Activated gamma-delta T cell treated with Interleukin-2 at 50 U/mL for 16 hours (primary cell): ENCODE measurements at places on chromosomes 6 and 20.

- no peak for DNase-seq
Measured at GRCh38 chr6:21967056-21967974, 329.5 kb downstream of the PRL start.

DNA sequence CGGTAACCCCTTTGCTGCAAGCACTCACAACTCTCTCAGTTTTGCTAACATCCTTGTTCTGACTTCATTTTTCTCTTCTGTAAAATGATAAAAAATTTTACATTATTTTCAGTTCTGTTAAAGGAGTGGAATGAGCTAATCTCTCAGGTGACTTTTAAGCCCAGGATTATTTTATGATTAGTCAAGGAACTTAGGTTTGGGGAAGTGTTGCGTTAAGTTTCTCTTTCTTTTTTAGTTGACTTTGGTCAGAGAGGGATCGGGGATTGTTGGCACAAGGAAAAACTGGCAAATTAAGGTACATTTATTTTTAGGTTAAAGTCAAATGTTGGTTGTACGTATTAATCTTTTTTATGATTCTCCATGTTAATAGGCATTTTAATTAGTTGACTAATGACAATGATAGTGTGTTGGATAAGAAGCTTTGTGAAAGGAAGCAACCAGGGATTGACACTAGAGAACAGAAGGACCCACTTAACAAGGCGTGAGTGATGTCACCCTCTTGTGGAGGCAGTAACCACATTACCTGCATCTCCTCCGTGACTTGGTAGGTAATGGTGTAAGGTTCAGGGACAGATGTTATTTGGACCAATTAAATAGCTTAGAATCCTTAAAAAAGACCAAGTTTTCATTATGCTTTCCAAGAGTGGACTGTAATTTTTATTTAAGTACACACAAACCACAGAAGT, 31.6 kb downstream of the CD83 start:
- no peak for DNase-seq

DNA sequence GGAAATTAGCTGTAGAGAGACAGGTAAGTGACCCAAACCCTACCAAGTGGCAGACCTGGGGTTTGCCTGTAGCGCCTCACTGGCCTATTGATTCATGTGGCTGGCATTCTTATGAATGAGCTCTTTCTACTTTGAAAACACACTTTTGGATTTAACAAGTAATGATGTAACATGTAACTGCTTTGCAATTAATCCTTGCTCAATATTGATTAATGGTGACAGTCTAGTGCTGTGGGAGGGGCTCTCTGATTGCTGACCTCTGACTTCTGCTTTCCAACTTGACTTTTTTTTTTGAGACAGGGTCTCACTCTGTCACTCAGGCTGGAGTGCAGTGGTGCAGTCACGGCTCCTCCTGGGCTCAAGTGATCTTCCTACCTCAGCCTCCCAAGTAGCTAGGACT, 82.7 kb downstream of the TIAM2 start:
- DNase-seq = no peak

- DNase-seq = no peak
Measured at GRCh38 chr6:32096394-32097258, 12.5 kb downstream of the TNXB start.

GRCh38 chr20:45420125-45420524, 4.2 kb downstream of the PIGT start:
- DNase-seq = no peak

GRCh38 chr6:70957284-70957617, 391 bp upstream of the B3GAT2 start:
- no peak for DNase-seq

- DNase-seq = no peak
Measured at GRCh38 chr20:43583982-43584432, 6.7 kb upstream of the IFT52 start.

- no peak for DNase-seq
Measured at GRCh38 chr6:10381830-10382208, 33.1 kb downstream of the TFAP2A start.

GRCh38 chr6:159038914-159039884, 5.6 kb downstream of the TAGAP start:
- DNase-seq = no peak

DNA sequence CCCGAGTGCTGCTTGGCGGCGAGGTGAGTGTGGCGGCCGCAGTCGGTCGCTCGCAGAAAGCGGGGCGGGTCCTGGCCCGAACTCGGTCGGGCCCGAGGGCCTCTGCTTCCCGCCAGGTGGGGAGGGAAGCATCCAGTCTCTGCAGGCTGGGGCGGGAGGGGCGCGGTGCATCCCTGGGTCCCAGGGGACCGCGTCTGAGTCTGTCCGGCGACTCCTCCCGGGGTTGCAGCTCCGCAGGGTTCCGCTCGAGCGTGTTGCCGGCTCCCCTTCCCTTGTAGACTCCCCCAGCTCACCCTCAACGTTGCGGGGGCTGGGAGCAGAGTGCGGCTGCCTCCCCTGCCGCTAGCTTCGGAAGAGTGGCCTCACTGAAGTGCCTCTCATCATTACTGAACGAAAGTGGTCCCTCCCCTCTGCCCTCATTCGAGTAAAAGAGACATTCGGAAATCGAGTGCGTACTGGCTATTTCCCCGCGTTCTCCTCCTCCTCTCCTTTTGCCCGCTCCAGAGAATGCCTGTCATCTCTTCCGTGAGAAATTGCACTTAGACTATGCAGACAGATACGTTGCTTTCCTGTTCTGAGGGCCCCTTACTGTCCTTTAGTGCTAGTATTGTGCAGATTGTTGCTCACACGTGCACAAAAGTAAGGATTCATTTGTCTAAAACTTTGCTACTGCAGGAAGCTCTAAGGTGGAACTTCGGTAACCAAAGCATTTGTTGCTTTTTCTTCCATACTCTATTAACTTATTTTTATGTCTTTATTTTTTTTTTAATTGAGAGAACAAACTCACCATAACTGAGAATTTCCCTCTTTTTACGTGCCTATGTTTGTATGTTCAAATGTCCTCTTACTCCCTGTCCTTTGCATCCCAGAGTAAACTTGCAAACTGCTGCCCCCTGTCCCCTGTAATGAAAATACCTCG, 751 bp downstream of the MAP3K4 start:
- peak; percentile 36 for DNase-seq

DNA sequence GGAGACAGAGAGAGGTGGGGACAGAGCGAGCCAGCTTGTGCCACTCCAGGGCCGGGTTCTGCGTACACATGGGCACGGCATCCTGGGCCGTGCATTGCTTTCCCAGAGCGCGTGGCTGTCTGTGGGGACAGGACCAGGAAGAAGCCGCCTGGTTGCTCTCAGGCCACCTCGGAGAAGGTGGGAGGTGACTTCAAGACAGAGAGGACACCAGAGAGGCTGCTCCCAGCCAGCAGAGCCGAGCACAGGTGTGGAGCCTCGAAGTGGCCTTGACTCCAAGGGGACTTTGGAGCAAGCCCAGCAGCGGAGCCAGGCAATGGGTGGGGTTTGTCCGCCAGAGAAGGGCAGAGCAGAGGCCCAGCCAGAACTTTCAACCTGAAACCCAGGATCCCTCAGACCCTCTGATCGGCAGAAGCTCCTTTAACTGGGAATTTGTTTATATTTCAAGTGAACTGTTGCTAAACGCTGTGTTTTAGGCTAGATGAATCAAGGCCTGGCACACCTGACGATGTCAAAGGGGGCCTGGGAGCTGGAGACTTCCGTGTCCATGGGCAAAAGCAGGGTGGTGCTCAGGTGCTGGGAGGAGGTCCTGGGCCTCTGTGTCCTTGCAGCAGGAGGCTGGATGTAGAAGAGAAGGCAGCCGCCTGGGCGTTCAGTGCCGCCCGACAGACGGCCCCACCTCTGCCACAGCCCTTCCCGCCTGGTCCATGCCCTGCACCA, 262.1 kb downstream of the DLL1 start:
- DNase-seq = no peak

- DNase-seq = no peak
Measured at GRCh38 chr6:137001977-137002302, 42.8 kb downstream of the IL20RA start.

DNA sequence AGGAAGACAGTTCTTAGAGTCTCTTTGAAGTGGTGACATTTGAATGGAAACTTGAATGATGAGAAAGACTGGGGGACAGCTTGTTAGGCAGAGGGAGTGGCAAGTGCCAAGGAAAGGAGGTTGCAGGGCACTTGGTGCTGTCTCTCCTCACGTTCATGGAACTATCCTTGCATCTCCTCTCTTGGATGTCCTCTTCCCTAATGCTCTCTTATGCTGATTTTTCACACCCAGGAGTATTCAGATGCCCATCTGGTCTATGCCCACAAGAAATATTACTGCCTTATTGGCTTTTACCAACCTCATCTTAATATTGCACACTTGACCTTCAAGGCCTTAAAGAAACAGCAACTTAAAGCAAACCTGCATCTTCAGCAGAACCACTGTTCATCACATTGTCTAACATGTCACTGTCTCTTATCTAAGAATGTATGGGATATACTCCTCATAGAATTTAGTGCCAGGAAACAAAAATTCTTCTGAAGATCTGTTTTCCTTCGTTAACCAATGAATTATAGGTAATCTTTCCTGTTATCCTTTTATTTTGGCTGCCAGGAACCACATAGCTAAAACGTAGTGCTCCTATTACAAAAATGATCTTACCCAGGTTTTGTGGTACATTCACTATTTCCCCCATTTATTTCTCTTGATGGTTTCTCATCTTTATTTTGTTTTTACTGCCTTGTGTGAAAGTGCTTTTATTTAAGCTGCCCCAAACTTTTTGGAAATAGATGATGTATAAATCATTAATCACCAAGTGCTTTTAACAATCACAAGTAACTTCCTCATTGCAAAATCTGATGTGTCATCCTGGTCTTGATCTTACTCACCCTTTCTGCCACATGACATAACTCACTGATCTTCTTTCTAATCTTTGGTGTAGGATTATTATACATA, 12.8 kb downstream of the RGS17 start:
- no peak for DNase-seq

DNA sequence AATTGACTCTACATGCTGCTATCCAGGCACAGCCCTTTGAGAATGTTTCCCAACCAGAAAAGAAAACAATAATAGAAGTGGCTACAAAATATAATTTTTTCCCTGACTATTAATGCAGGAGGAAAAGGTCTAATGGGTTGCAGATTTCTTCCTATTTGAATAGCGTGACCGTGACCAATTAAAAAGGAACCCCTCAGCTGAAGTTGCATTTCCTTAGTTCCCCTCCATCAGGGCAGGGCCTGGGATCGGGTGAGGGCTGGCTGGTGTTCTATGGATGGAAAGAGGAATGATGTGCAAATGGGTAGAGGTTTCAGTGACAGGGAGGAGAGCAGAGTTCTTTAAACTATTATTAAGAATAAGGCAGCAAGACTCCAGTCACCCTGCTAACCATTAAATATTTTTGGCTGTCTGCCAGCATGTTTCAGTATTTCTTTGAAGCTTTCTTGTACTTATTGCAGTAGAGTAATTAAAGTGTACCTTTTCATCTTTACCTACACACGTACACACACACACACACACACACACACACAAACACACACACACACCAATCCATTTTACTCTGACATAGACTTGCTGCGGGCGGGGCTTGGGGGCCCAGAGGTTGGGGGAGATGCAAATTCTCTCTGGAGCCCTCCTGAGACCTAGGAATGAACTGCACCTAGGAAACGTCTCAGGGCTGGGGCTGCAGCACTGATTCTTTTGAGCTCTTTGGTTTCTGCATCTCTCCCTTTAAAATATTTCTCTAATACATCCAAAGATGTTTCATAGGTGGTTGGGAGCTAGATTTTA, 154.8 kb upstream of the SLC35B3 start:
- no peak for DNase-seq
